ENCODE measurements at places on chromosomes 3 and 15.

GRCh38 chr15:39799552-39800011, 16.9 kb upstream of the FSIP1 start:
- no peak for DNase-seq
- H3K4me1 ChIP-seq: no peaks in the 10 kb centered on the region
- no peak overlapping the region for H3K27ac ChIP-seq
- no peak overlapping the region for H3K4me3 ChIP-seq
- no peaks in the 10 kb centered on the region for H3K36me3 ChIP-seq
- no peaks in the 10 kb centered on the region for H3K27me3 ChIP-seq

GRCh38 chr15:51181905-51182304, 87.2 kb upstream of the TNFAIP8L3 start:
- no peak overlapping the region for H3K27ac ChIP-seq
- no peak overlapping the region for H3K4me3 ChIP-seq
- DNase-seq: no peak
- H3K36me3 ChIP-seq: no peaks in the 10 kb centered on the region
- peaks cover 32% of the 10 kb centered on the region for H3K27me3 ChIP-seq

DNA sequence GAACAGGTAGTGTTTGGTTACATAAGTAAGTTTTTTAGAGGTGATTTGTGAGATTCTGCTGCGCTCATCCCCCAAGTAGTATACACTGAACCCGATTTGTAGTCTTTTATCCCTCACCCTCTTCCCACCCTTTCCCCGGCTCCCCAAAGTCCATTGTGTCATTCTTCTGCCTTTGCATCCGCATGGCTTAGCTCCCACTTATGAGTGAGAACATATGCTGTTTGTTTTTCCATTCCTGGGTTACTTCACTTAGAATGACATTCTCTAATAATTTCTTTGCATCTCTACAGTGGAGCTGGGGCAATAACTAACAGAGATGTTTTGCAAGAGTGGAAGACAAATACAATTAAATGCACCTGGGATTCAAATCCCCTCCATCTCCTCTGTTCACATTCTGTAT, 93.2 kb downstream of the TP63 start:
- H3K4me3 ChIP-seq: no peak overlapping the region
- peaks cover 8% of the 10 kb centered on the region for H3K4me1 ChIP-seq
- H3K27me3 ChIP-seq: no peaks in the 10 kb centered on the region
- no peaks in the 10 kb centered on the region for H3K36me3 ChIP-seq
- H3K27ac ChIP-seq: no peak overlapping the region

DNA sequence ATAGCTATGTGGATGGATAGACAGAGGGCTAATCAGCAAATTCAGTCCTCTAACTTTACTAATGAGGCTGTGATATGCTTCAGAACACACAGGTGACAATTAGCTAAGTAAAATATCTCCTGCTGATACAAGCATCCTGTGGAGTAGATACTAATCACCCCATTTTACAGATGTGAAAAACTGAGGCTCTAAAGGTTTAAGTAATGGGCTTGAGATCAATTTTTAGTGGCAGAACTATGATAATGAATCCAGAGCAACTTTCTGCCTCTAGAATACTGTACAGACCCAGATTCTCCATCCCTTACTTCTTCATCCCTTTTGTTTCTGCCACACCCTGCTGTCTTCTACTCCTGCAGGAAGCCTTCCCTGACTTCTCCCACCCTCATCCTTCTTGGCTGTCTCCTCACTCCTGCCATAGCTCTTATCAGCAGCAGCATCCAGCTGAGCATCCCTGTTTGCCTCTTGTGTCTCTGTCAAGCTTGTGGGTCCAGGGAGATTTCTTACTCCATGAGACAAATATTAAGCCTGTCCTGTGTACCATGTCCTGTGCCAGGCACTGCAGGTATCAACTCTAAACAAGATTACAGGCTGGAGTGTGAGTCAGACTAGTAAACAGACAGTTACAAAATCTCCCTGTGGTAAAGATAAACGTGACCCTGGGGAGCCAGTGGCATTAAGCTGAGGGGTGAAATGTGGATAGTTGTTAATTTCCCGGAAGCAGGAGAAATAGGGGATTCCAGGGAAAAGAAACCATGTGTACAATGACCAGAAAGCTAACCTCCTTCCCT, 39.2 kb downstream of the SLC6A11 start:
- no peak overlapping the region for H3K4me3 ChIP-seq
- H3K4me1 ChIP-seq: no peaks in the 10 kb centered on the region
- peaks cover 7% of the 10 kb centered on the region for H3K36me3 ChIP-seq
- peak; percentile 8 for DNase-seq
- no peaks in the 10 kb centered on the region for H3K27me3 ChIP-seq

DNA sequence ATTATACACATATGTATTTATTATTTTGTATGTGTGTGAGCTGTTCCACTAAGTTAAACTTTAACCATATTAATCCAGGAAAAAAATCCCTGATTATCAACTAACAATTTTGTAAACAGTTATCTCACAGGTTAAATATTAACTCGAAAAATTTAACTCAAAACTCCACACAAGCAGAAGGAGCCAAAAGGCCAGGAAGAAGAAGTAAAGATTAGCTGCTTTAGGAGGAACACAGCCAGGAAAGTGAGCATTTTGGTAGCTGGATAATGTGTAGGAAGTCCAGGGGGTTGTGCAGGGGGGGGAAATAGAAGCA, 425.0 kb downstream of the TIGIT start:
- H3K27me3 ChIP-seq: no peaks in the 10 kb centered on the region
- H3K4me3 ChIP-seq: no peak overlapping the region
- no peaks in the 10 kb centered on the region for H3K4me1 ChIP-seq
- no peak for DNase-seq

- H3K27ac ChIP-seq: no peak overlapping the region
- DNase-seq: peak; percentile 75
- H3K4me1 ChIP-seq: no peaks in the 10 kb centered on the region
- no peaks in the 10 kb centered on the region for H3K27me3 ChIP-seq
- no peak overlapping the region for H3K4me3 ChIP-seq
- peaks cover 4% of the 10 kb centered on the region for H3K36me3 ChIP-seq
Measured at GRCh38 chr15:101014921-101015841, 96.0 kb downstream of the LRRK1 start.

- no peak overlapping the region for H3K27ac ChIP-seq
- H3K4me1 ChIP-seq: no peaks in the 10 kb centered on the region
- DNase-seq: no peak
- H3K4me3 ChIP-seq: no peak overlapping the region
- no peaks in the 10 kb centered on the region for H3K36me3 ChIP-seq
- no peaks in the 10 kb centered on the region for H3K27me3 ChIP-seq
Measured at GRCh38 chr15:66986951-66987350, 78.5 kb upstream of the SMAD3 start.

DNA sequence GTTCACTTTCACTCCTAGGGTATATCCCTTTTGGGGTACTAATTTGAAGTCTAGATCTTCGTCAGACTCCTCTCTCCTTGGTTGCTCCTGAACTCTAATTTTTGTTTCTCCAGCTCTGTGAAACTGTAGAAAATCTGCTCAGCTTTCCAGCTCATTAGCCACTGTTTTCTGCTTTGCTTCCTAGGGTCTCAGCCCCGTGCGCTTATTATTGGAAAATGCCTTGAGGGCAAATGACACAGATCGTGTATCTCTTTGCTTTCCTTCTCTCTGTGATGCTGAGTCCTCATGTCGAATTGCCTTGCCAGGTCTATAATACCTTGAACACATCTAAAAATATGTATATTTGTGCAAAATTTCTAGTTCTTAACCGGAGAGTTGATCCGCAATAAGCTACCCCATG, 731.1 kb downstream of the EDEM1 start:
- no peak overlapping the region for H3K4me3 ChIP-seq
- no peak overlapping the region for H3K27ac ChIP-seq
- no peaks in the 10 kb centered on the region for H3K4me1 ChIP-seq
- no peaks in the 10 kb centered on the region for H3K27me3 ChIP-seq

DNA sequence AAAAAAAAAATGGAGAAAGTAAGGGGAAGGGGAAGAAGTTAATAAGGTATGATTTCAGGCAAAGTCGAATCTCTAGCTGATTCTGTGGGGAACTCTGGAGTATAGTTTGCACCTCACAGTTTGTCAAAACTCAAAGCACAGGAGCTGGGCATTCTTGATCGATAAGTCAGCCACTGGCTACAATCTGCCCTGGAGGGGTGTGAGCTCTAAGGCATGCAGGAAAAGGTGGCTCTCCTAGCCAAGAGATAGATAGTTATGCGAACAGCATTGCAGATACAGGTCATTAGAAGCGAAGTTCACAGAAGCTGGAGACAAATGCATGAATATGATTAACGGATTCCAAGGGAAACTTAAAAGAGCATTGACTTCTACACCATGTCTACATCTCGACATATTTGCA, 952.6 kb downstream of the AGBL1 start:
- no peak overlapping the region for H3K4me3 ChIP-seq
- DNase-seq: peak; percentile 30
- H3K4me1 ChIP-seq: no peaks in the 10 kb centered on the region
- H3K27me3 ChIP-seq: no peaks in the 10 kb centered on the region

DNA sequence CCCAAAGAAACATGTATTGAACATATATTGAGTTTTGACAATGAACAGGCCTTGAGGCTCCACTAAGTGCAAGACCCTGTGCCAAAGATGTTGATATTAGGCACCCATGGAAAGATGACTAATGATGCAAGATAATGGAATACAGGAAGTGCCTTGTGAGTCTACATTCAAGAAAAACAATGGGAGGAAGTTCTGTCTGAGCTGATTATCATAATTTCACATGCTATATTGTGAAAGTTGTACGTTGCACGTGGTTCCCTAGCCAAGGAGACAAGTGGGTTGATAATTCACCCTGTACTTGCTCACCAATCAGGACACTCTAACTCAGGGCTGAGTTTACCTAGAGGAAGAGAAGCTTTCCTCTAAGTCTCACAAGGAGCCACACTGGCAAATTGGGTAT, 186.9 kb upstream of the STAC start:
- peaks cover 15% of the 10 kb centered on the region for H3K4me1 ChIP-seq
- no peak overlapping the region for H3K4me3 ChIP-seq
- no peaks in the 10 kb centered on the region for H3K36me3 ChIP-seq

DNA sequence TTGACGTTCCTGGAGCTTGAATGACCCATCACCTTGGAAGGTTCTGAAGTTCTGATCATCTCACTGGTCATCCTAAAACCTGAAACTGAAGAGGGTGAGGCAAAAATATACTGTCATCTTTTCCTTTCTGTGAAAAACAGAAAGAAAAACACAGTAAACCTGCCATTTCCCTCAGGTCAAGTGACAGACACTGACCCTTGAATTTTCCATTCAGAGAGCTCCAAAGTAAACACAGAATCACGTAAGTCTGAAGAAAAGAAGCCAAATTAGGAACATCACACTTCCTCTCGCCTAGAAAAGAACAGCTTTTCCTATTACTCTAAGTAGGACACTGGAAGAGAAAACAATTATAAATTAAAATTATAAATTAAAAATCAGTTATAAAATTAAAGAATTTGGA, 78.7 kb upstream of the TGFBR2 start:
- no peaks in the 10 kb centered on the region for H3K4me1 ChIP-seq
- no peaks in the 10 kb centered on the region for H3K36me3 ChIP-seq
- DNase-seq: no peak
- H3K27me3 ChIP-seq: no peaks in the 10 kb centered on the region
- H3K27ac ChIP-seq: no peak overlapping the region

- H3K4me3 ChIP-seq: no peak overlapping the region
- peaks cover 21% of the 10 kb centered on the region for H3K27me3 ChIP-seq
- no peaks in the 10 kb centered on the region for H3K4me1 ChIP-seq
- no peaks in the 10 kb centered on the region for H3K36me3 ChIP-seq
Measured at GRCh38 chr15:72813345-72814004, 29.9 kb upstream of the ADPGK start.

GRCh38 chr3:48552111-48552951, 4.3 kb downstream of the PFKFB4 start:
- no peaks in the 10 kb centered on the region for H3K27me3 ChIP-seq
- H3K4me1 ChIP-seq: peaks cover 24% of the 10 kb centered on the region
- no peak overlapping the region for H3K4me3 ChIP-seq
- DNase-seq: no peak
- no peak overlapping the region for H3K27ac ChIP-seq
- peaks cover 7% of the 10 kb centered on the region for H3K36me3 ChIP-seq

GRCh38 chr3:66416556-66417304, 84.1 kb downstream of the LRIG1 start:
- DNase-seq: no peak
- no peaks in the 10 kb centered on the region for H3K27me3 ChIP-seq
- no peaks in the 10 kb centered on the region for H3K4me1 ChIP-seq
- no peak overlapping the region for H3K27ac ChIP-seq
- no peaks in the 10 kb centered on the region for H3K36me3 ChIP-seq
- no peak overlapping the region for H3K4me3 ChIP-seq

DNA sequence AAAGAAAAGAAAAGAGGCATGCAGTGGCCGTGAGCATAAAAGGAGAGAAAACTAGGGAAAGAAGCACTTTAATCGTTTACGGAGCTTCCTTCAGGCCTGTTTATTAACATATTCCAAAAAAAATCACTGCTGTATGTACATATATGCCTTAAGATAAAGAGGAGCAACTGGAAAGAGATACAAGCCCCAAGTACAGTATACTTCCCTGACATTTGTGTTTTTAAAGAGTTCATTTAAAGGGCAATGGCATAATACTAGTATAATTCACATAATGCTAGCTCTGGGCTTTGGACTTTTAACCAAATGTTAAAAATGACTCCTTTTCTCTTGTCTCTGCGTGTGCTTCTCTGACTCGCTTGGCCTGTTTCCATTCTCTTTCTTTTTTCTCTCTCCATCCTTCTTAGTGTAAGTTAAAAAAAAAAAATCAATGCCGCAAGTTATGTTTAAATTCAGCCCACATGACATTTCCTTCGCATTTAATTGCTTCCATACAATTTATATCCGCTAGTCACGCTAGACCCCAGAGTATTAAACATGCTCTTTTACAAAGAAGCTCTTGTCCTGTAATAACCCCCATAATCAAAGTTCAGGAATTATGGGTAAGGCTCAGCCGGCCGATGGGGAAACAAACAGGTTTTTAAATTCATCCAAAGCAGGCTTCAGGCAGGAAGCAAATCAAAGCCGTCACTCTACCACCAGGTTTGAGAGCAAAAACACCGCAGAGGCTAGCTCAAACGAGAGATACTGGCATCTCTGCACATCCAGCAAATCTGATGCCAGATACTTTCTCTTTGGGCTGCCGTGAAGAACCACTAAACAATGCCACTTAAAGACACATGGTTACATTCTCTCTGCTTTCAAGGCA, 19.4 kb downstream of the WWTR1 start:
- H3K27me3 ChIP-seq: no peaks in the 10 kb centered on the region
- no peak overlapping the region for H3K27ac ChIP-seq
- no peaks in the 10 kb centered on the region for H3K4me1 ChIP-seq
- no peak overlapping the region for H3K4me3 ChIP-seq

- no peaks in the 10 kb centered on the region for H3K27me3 ChIP-seq
- peaks cover 23% of the 10 kb centered on the region for H3K4me1 ChIP-seq
- H3K4me3 ChIP-seq: no peak overlapping the region
- DNase-seq: no peak
Measured at GRCh38 chr3:146128939-146129338, 32.0 kb downstream of the PLOD2 start.
